ENCODE measurements at places on chromosomes 3 and 15.

DNA sequence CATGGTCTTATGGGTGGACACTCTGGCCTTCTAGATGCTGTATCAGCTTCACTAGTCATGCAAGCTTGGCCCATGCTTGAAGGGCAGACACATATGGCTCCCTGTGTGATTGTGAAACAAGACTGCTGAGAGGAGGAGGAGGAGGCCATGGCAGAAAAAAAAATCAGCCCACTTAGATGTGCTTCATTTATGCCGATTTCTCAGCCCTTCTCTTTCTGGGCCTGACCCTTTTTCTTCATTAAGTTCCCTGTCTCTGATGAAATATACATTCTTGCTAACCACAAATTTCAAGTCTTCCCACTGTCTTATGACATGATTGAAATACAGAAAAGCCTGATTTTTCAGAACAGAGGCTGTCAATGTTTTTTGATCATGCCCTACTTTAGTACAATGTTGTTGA, 213.0 kb upstream of the FEZF2 start:
- no peak for DNase-seq

- no peak for DNase-seq
Measured at GRCh38 chr15:35080226-35080625, 4.9 kb downstream of the NANOGP8 start.

DNA sequence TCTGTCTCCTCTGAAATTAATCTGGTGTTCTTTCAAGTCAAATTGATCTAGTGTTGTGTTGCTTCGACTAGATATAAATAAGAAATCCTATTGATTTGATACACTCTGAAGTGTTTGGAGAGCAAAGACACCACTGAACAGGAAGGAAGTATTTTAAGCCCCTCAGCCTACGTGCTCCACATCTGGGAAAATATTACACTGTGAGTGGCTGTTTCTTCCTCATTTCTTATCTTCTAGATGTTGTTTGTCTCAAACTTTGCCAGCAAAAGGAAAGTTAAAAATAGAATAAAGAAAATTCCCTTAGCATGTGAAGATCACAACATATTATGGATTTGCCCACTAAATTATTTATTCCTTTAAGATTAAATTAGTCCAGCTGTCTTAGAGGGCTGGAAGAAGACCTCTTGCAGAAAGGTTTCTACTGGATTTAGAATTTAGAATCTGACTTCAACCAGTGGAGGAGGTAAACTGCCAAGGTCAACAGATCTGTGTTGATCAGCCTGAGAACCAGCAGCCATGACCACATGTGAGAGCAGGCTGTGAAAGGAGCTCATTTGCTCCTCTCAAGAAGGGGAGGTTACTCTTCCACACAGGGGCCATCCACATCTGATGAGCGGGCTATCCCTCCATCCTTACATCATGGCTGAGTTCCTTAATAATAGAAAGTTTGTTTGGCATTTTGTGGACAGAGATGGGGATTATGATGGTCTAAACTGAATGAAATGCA, 46.3 kb upstream of the ACKR4 start:
- no peak for DNase-seq

GRCh38 chr15:101633356-101633755, 18.8 kb downstream of the TM2D3 start:
- DNase-seq = no peak

DNA sequence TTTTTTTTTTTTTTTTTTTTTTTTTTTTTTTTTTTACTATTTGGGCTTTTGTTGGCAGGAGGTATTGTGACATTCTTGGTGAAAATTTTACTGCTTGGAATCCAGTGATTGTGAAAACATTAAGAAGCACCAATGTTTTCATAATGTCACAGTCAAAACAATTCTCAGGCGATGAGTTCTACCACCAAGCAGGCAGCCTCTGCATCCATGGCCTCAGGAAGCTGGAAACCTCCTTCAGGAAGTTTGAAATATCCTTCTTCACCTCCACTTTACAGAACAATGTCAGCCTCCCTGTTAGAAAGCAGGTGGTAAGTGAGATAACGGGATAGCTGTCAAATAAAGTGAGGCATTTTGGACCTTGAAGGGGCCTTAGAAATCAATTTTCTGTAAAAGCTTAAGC, 98.3 kb downstream of the MEX3B start:
- no peak for DNase-seq

DNA sequence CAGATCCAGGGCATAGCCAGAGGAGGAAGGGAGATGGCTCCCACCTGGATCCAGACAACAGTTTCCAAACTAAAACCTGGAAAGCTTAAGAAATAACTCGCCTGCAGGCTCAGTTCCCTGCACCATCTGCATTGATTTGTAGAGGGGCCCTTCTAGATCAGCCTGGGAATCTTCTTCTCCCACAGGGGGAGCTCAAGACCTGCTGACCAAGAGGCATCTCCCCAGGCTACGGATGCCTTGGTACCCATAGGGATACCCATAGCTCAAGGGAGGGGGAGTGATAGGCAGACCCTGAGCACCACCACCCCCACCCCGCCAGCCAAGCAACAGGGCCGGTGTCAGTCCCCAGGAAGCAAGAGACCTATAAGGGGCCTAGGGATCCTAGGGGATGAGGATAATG, 28.0 kb upstream of the DCLK3 start:
- DNase-seq = no peak

GRCh38 chr3:154791611-154792010, 288.5 kb upstream of the MME start:
- no peak for DNase-seq

- no peak for DNase-seq
Measured at GRCh38 chr15:33857726-33858125, 110.6 kb upstream of the CHRM5 start.

GRCh38 chr15:100592898-100593297, 9.1 kb downstream of the LINS1 start:
- no peak for DNase-seq

DNA sequence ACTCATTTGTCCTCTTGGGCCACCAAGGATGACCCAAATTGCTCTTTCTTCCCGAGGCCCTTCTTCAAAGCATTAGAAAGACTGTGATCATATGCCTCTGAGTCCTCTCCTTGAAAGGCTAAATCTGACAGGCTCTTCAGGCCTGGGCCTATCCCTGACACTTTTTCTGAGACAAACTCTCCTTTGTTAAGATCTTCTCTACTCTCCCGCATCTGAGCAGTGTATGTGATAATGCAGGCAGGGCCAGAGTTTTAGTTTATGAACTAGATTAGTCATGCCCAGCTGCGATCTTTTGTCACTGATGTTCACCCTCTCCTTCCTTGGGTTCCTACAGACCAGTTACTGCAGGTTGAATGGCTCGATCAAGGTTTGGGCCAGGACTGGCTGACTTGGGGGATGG, 39.2 kb downstream of the MASP1 start:
- no peak for DNase-seq
